ENCODE measurements at places on chromosomes 6 and 20.

GRCh38 chr6:41767112-41767833 is 12.4 kb downstream of the FRS3 start:
- no peak for DNase-seq

- no peak for DNase-seq
Observed at GRCh38 chr6:162857326-162857725, 129.6 kb downstream of the PACRG start.

DNA sequence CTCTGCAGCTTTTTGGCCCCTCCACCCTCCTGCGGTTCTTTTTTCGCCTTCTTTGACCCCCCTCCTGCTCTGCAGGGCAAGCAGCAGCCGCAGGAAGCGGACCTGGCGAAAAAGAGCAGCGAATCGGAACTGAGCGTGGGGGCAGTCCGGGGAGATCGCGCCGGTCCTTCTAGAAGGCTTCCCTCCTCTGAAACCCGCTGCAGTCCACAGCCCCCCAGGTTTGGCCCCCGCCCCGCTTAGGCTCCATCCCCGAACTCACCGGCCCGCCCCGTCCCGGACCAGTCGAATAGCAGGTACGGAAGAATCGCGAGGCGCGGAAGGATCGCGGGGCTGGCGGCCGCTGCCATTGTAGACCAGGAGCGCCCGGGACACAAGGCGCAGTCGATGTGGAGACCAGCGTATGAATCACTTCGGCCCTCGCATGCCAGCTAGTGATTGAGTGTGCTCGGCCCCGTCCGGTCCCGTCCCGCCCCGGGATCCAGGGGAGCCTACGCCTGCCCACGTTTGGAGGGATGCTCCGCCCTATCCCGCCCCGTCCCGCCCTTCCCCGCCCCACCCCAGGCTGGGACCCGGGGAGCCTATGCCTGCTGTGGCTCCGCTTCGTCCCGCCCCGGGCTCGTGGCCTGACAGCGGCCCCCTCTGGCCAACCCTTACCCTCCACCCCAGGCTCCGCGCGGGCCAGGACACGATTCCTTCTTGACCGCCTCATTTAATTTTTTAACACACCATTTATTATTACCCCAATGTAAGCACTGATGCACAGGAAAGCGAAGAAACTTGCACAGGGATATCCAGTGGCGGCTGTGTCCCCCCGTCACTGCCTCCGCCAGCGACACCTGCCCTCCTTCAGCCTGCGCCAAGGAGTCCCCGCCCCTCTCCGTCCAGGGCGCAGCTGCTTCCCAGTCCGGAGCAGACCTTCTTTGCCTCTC is at the start of gene ULBP3:
Gene ULBP3 (minus strand): TSS at position 402 of the 929 bp plus-strand sequence. CDS start 55 bp downstream, at position 347.
- no peak for DNase-seq

DNA sequence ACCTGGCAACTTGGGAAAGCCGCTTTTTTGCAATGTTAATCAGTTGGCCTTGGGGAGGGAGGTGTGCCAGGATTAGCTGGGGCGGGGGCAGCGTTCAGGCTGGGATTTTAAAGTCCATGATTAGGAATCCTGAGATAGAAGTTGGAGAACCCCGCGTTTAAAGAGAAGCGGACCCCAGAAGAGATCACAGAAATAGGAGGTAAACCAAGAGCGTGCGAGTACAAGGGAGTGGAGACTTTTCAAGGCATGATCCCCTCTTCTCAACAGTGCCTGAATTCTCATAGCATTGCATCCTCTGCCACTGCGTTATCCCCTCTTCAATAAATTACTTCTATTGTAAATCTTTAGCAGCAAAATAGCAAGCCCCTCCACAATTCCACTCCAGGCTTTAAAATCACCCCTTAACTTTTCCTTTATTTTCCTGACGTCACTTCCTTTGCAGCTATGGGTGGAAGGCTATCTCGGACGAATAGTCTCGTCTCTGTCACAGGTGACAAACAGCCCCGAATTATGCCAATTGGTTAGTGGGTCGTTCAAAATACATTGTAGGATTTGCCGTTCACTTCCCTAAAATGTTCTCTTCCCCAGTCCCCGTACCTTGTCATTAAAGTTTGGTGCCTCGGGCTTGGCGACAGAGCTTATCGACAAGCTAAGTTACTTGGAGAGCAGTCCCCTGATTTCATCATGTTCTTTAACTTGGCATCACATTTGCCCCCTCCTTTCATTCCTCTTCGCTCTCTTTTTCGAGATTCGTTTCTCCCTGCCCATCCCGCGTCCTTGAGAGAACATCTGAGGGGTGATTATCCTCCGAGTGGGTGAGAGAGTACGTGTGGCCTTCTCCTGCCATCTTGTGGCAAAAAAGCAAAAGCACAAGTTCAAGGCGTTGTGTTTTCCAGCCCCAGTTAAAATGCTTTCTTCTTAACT is 17.1 kb downstream of the OR2B2 start:
- no peak for DNase-seq

DNA sequence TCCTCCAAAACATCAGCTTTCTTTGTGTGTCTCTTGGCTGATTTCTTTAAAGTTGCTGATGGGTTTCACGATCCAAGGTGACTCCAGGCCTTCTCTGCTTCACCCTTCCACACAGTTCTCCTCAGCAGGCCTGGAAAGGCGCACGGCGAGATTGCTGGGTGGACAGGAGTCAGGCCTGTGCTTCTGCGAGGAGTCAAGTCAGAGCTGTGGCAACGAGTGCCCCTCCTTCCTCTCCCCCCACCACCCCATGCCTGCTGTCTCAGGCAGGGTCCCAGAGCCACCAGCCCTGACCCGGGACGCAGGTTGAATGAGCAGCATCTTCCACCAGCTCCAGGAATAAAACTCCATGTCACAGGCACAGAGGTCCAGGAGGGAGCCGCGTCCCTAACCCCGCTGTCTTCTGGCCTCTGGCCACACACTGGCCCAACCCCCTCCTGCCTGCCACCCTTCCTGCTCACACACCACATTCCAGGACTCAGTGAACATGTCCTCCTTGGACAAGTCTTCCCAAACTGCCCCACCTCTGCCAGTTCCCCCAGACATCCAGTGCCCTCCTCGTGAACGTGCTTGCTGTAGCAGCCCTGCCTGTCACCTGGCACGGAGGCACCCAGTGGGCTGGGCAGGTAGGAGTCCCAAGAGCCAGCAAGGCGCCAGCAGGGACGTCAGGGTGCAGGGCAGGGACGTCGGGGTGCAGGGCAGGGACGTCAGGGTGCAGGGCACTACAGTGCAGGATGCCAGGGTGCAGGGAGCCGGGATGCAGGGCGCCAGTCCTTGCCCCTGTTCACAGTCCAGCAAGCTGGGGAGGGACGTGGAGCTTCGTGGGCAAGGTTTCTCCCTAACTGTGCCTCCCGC is 7.2 kb upstream of the NTSR1 start:
- DNase-seq, result no peak

DNA sequence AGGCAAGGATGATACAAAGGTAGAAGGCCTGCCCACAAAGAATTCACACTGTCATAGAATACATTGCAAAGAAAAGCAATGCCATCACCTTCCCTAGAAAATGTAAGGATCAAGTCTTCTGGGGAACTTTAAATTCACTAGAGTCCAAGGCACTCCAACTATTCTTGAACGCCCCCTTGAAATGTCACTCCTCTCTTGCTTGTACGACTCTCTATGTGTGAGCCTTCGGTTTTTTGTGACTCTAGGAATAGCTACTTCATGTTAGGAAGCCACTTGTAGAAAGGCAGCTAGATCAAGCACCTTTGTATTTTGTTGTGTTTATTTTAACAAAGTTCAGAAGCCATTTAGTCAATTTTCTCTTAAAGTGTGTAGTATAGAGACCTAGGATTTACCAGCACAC is 159.2 kb upstream of the ARID1B start:
- no peak for DNase-seq

DNA sequence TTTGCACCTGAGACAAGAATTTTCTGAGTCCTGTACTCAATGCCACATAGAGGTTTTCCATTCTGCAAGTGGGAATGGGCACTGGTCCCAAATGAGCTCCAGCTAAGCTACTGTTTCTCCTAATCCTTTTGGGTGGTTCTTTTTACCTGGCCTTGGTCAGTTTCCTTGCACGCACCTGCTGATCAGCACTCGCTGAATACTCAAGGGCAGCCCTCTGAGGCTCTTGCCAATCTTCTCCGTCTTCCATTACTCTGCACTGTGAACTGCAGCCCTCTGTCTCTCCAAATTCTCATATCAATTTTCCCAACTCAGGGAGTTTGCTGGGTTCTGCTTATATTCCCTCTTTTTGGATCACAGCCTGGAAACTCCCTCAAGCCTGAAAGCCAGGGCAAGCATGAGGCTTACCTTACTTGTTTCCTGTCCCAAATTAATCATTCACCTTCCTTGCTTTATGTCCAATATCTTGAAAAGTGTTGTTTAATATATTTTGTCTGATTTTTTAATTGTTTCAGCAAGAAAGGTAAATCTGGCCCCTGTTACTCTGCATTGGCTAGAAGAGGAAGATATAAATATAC is 138.0 kb upstream of the TBX18 start:
- no peak for DNase-seq

DNA sequence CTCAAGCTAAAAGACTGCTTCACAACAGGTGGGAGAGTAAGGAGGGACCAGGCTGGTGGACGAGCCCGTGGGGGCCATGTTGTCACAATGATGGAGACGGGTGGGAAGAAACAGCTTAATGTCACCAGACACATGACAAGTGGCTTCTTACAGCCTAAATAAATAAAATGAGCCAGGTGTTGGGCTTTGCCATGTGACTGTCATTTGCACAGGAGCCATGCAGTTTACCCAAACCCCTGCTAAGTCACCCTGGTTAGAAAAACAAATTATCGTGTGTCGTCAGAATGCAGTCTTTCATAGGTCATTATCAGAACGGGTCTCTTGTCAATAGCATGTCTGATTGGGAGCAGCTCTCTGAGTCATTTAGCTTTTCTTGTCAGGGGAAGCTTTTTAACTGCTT is 18.5 kb downstream of the BTBD3 start:
- DNase-seq, result peak; percentile 94

DNA sequence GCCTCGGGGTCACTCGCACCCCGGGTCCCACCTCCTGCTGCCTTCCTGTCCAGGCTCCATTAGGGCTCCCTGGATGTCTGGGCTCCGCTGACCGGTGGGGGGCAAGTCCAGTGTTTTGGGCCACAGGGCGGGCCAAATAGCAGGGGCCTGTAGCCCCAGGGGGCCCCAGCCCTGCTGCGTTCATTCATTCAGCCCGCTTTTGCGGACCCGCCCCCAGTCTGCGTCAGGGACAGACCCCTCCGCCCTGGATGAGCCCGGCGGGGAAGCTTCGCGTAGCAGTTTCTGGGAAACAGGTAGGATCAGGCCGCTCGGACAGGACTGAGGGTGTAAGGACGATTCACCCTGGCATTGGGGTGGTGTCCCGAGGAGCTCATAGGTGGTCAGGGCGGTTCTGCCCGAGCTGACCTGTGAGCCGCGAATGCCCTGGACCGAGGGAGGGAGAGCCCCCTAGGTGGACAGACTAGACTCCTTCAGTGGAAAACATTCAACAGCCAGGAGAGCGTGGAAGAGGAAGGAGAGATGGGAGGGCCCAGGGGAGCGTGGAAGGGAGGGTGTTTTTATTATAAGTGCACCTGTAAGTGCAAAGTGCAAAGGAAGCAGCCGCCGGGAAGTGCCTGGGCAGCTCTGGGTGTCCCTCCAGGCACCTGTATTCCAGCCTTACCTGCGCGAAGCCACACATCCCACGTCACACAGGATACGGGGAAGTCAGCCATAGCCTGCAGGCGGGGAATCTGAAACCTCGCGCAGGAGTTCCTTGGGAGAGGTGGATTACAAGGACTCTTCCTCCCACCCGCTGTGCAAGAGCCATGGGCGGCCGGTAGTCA is 662 bp downstream of the ENTPD6 start:
- no peak for DNase-seq

- DNase-seq, result no peak
Observed at GRCh38 chr20:36154700-36155628, at the start of gene EPB41L1. TSS of gene EPB41L1 (plus strand) at chr20:36154740. CDS start at chr20:36173778, 19,038 bp downstream.

DNA sequence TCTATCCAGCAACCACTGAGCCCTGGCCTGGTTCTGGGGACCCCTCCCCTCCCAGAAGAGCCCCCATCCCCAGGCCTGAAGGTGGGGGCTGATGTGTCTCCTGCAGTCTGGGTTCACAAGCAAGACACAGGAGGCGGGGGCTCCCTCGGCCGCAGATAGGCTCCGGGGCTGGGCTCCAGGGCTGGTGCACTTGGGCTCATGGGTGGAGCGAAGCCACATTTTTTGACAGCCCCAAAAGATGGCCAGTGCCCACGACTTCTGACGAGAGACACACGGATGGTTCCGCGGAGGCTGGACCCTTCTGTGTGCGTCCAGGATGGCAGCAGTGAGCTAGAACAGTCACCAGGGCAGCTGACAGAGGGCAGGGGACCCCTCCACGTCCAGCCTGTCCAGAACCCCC is 57.1 kb upstream of the GATA5 start:
- DNase-seq, result no peak

- no peak for DNase-seq
Observed at GRCh38 chr6:161424421-161424820, 150.6 kb upstream of the AGPAT4 start.

DNA sequence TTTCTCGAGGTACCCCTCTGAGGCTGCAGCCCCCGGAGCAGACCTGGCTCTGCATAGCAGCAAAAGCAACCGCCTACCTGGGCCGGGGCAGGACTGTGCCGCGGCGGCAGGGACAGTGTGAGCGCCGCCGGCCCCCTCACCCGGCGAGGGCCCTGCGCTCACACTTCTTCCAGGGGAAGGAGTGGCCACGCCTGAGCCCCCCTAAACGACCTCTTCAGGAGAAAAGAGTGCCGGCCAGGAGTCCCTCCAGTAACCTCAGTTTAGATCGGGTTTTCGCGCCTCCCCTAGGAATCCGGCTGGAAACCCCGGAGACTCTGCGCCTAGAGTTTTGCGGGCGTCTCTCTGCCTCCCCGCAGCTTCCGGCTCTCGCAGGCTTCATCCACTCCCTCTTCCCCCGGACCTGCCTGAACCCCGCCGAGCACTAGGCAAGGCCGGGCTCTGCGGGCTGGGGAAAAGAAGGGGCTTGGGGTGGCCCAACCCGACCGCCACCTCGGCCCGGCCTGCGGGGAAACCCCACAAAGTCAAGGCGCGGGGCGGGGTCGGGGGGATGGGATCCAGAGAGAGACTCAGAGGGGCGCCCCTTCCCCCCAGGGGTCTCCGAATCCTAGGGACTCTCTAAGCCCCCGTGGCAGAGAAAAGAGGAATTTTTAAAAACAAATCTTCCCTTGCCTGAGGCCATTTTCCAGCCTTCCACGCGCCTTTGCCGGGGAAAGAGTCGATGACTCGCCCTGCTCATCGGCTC is 558 bp downstream of the LINC00237 start:
- DNase-seq, result no peak

DNA sequence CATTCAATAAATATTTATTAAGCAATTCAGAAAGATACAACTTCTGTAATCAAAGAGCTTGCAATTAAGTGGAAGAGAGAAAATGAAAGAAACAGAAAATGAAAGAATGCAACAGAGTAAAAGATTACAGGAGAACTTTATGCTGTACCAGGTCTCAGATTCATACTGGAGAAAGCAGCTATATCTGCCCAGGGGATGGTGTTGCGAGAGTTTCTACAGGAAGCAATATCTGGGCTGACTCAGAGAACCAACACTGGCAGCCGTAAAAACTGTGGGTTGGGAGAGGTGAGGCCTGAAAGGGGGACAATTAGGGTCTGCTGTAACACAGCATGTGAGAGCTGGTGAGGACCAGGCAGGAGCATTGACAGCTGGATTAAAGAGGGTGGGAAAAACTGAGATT is 256.7 kb upstream of the TCF21 start:
- no peak for DNase-seq

- DNase-seq, result no peak
Observed at GRCh38 chr20:57960803-57961575, 251.2 kb upstream of the PMEPA1 start.
